ENCODE measurements at places on chromosomes 3 and 15.

GRCh38 chr3:73361591-73361990 lies 263.1 kb downstream of the PDZRN3 start:
- no peak for DNase-seq

DNA sequence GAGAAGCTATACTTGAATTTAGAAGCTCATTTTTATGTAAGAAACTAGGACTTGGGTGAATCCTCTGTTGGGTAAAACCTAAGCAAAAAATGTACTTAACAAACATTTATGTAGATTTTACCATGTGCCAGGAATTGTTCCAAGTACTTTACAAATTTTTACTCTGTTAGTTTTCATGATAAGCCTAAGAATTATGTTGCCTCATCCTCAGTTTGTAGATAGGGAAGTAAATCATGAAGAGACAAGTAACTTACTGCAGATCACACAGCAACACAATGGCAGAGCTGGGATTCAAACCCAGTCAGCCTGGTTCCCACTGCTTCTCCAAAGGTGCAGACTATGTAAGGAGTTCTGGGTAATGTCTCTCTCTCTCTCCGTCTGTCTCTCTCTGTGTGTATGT lies 169.9 kb downstream of the DIPK2A start:
- DNase-seq: no peak

GRCh38 chr3:107431246-107432012 lies 54.2 kb downstream of the CCDC54 start:
- peak; percentile 23 for DNase-seq

DNA sequence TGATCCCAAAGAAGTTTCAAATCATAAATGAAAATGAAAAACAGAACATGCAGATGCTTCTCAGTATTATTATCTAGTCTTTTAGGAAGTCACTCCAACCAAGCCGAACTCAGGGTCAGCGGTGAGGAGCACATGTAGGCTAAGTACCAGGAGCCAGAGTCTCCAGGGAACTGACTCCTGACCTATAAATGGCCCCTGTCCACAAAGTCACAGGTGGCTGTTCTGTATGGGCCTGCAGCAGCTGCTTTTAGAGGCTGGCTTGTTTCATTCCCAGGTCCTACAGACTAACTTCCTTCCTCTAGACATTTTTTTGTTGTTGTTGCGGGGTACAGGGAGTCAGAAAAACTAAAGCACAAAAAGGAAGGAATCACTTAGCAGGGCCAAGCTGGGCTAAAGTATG lies 54.6 kb downstream of the DAPK2 start:
- no peak for DNase-seq

GRCh38 chr3:46022909-46023785 lies 4.1 kb downstream of the XCR1 start:
- DNase-seq: no peak

DNA sequence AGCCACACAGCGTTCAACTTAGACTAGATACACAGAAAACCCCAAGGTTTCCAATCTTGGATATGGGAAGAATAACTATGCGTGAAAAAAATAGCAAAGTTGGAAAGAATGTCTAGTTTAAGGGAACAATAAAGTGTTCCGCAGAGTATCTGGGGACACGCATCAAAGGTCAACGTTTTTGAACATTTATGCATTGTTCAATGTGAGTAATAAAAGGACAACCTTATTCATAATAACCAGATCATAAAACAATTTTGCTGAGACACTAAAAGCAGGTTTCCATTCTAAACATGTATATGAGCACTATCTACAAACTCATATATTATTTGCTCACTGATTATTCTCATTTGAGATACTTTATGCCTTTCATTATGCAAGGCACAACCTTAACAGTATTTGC lies 7.8 kb downstream of the ANO10 start:
- no peak for DNase-seq

DNA sequence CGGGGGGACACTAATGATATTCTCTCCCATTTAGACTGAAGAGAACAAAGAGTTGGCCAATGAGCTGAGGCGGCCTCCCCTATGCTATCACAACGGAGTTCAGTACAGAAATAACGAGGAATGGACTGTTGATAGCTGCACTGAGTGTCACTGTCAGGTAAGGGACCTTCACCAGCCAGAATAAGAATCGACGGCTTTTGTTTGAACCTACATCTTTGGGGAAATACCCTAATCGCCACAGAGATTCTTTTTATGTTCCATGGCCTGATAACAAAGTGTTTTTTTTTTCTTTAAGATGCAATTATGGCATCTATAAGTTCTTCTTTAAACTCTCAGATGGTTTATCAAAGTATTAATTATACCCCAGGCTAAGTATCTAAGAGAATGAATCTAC lies 3.4 kb downstream of the THBS1 start:
- DNase-seq: no peak

DNA sequence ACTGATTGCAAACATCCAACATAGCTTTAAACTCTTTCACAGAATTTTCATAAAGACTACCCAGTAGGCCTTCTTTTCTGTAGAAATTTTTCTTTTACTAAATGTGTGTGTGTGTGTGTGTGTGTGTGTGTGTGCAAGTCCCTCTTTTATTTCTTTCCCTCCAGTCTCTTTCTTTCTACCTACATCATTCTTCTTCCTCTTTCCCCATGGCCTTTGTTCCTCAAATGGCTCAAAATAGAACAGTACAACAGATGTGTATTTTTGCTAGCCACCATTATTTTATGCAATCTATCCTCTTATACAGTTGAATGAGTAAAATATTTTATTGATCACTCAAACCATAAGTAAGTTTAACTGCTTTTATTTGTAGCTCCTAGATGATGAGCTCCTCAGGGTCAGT lies 76.4 kb downstream of the USF3 start:
- DNase-seq: no peak

DNA sequence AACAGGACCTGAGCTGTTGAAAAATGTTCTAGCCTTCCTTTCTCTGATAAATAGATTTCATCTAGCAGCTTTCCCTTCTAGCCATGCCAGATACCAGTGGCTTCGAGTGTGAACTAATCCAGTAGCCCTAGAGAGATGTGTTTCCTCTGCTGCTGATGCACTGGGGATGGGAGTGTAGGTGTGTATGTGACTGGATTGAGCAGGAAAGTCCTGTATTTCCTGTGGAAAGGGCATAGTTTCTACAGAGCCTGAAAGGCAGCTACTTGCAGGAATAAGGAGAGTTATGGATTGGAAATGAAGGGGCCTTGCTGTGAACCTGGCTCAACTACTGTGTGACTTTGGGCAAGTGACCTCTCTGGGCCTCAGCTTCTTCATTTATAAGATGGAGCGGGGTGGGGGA lies 8.6 kb downstream of the TIMP4 start:
- no peak for DNase-seq

DNA sequence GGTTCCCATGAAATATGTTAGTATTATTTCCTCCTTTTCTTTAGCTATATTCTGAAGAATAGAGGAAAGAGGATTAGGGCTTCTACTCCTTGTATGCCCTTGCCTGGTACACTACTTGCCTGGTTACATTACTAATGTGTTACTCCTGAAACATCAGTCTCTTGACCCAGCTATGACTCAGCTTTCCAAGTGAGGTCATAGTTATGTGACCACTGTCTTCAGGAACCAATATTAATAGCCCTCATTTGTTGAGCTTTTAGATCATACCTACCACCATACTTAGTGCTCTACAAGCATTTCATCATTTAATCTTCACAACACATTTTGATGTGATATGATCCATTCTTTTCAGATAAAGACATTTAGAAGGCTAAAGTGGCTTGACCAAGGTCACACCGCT lies 60.3 kb downstream of the CMSS1 start:
- DNase-seq: no peak

DNA sequence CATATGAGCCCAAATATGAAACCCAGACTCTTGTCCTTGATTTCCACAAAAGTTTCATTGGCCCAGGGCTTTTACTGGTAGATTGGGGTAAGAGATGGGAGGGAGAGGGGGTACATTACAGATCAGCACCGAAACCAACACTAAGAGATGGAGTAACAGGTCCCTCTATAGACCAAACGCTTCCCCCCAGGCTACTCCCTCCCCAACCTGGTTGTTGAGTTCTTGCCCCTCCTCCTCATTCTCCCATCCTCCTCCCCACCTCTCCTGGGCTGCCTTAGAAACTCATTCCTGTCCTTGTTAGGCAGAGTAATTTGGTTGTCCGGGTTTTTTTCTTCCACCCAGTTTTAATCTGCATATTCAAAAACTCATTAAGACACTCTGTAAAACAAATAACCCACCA lies 74.1 kb downstream of the MESD start:
- no peak for DNase-seq

All from T1000 (cell line).